Midbrain (tissue), 1 donor: ENCODE measurements at places on chromosomes 12 and 14.

GRCh38 chr12:8996682-8997405, 7.5 kb downstream of the KLRG1 start:
- DNase-seq, result no peak

DNA sequence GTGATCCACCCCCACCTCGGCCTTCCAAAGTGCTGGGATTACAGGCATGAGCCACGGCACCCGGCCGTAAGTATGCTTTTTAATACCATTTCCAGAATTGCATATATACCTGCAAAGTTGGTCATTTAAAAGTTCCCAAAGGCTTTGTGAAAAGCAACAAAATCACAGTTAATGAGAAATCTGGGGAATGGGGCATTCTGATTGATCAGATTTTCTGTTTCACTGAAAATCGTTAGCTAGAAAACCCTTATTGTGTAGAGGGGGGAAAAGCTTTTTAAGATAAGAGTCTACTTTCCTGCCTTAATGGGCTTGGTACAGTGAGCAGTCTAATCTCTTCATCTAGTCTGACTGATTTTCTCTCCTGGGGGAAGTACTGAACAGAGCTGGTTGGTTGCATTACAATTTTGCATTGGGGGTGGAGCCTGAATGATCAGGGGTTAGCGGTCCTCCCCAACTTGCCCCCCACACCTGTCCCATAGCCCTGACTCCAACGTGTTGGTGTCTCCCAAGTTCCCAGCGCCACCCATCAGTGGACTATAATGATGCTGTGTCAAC, 23.8 kb downstream of the IL31 start:
- DNase-seq, result no peak

DNA sequence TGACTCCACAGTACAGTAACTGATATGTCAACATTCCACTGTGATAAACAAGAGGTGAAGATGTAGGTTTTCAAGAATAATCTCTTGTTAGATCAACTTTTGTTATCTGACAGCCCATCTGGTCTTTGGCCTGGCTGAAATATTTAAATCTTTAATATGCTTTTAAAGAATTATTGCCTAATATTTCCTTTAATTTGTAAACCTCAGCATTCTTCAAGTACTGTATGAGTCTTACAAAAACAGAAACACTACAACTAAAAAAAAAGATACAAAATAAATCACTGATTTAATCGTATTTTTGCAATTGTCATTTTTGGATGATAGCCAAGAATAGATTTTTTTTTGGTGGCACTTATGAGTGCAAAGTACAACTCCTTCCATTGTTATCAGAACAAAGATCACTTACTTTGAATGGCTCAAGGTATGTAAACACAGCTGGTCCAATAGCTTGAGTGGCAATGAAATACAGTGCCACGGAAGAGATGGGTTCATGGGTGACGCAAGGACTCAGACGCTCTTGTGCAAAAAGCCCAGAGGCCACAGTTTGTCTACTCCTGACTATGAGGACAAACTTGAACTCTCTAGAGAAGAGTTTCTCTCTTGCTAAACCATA, 109.5 kb downstream of the PAX9 start:
- no peak for DNase-seq

DNA sequence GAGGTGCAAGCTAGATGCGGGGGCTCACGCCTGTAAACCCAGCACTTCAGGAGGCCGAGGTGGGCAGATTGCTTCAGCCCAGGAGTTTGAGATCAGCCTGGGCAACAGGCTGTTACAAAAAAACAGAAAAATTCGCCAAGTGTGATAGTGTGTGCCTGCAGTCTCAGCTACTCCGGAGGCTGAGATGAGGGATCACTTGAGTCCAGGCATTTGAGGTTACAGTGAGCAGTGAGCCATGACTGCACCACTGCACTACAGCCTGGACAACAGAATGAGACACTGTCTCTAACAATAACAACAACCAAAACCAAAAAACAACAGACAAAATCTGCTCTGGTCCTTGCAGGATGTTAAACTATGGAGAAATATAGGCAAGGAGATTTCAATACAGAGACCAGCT, 13.9 kb downstream of the BTBD7 start:
- no peak for DNase-seq

DNA sequence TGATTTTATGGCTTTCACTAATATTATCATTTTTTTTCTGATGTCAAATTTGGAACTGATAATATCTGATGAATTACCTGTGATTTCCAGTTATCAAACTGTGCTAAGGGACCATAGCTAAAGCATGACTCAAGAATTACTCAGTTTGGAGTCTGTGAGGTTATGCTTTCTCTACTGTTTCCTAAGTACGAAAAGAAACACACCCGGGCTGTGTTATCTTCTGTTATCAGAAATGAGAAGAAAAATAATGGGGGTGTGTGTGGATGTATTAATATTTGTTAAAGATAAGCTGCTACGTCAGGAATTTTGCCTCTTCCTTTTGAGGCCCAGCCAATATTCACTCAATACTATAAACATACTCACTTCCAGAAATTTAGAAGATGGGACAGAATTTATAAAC, 1401.9 kb upstream of the FLRT2 start:
- DNase-seq, result no peak

- DNase-seq, result no peak
Observed at GRCh38 chr12:78473561-78473960, 391.0 kb upstream of the SYT1 start.

DNA sequence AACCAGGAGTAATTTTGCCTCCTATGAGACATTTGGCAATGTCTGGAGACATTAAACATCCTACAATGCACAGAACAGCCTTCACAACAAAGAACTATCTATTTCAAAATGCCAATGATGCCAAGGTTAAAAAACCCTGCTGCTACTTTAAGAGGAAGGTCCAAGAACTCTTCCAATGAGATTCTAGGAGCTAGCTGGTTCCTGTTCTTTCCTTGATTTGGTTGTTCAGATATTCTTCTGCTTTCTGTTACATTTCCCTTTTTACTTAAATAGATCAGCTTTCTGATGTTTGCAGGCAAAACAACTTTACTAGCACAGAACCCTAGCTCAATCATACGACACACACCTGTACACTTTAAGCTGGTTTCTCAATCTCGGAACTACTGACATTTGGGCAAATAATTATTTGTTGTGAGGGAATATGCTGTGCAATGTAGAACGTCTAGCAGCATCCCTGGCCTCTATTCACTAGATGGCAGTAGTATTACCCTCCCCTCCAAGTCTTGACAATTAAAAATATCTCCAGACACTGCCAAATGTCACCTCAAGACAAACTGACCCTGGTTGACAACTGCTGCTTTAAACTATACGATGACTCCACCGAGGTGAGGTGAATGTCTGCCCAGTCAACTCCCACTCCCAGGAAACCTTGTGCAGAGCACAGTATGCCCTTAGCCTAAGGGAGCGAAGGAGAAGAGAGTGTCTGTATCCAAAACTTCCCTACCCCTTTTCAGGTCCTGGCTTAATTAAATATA, 4.4 kb downstream of the BLTP3B start:
- DNase-seq, result peak; percentile 64

DNA sequence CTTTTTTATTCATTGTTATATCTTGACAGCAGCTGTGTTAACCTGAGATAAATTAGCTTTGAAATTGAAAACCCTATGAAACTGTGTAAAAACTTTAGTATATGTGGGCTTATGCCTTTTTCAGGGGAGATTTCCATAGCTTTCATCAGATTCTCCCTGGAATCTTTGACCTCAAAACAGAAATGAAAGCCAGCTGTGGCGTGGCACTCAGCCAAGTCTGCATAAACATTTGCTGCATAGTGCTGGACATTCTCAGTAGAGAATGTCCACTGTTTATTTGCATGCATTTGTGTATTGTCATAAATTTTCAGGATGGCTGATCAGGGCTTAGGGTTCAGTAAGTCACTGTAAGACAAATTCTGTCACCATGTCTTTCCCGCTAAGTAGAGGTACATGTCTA, 115.3 kb upstream of the NAP1L1 start:
- no peak for DNase-seq

DNA sequence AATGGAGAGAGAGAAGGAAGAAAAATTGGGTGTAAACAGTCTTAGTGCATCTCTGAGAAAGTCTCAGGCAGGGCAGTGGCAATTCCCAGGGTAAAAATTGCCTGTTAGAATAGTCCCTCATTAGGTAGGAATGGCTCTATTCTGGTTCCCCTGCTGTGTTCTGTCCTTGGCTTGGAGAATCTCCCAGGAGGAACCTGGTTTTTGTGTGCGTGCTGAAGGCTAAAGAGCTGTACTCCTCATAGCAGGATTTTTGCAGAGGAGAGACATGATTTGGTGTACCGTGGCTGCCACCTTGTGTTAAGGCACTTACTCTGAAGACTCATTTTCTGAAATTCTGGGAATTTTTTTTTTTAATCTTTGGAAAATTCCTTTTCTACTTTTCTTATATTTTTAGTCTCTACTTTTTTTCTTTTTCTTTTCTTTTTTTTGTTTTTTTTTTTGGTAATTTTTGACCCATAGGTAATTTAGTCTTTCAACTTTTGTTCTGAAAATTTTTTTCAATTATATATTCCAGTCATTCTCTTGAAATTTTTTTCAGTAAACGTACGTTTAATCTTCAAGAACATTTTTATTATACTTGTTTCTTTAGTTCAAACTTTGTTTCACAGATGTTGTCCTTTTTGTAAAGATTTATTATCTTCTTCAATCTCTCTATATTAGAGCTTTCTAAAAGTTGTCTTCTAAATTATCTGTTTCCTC, 63.8 kb downstream of the FBXO33 start:
- peak; percentile 62 for DNase-seq

GRCh38 chr14:52073251-52073650, 4.4 kb upstream of the NID2 start:
- DNase-seq, result no peak

- DNase-seq, result no peak
Observed at GRCh38 chr12:108310489-108310888, 28.6 kb downstream of the CMKLR1 start.

DNA sequence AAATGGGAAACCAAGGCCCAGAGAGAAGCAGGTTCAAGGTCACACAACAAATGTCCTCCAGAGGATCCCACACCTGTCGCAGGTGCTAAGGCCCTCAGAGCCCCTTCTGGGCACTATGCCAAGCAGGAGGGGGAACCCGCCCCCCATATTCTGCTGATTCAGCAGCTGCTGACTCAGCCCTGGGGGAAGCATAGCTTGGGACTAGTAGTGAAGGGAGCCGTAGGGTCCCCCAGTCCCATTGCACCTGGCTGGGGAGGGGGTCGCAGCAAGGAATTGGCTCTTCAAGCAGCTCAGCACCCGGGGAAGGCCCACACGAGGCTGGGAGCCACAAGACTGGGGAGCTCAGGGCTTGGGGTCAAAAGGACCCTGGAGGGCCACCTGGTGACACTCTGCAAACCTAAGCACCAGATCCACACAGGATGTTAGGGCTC, 1.0 kb downstream of the RASAL1 start:
- no peak for DNase-seq

- DNase-seq, result no peak
Observed at GRCh38 chr12:108724054-108724889, 7.0 kb downstream of the CORO1C start.
